ENCODE measurements at places on chromosomes 3 and 15. TPM values are rescaled to one million over a fixed set of nuclear protein-coding genes. Genes with fewer than 3 reads are reported as not detected.

GRCh38 chr3:34159613-34160420 lies 361.4 kb downstream of the PDCD6IP start:
- no peak overlapping the region for H3K4me3 ChIP-seq
- H3K27me3 ChIP-seq, result no peaks in the 10 kb centered on the region
- H3K27ac ChIP-seq, result no peak overlapping the region
- peaks cover 12% of the 10 kb centered on the region for H3K4me1 ChIP-seq

DNA sequence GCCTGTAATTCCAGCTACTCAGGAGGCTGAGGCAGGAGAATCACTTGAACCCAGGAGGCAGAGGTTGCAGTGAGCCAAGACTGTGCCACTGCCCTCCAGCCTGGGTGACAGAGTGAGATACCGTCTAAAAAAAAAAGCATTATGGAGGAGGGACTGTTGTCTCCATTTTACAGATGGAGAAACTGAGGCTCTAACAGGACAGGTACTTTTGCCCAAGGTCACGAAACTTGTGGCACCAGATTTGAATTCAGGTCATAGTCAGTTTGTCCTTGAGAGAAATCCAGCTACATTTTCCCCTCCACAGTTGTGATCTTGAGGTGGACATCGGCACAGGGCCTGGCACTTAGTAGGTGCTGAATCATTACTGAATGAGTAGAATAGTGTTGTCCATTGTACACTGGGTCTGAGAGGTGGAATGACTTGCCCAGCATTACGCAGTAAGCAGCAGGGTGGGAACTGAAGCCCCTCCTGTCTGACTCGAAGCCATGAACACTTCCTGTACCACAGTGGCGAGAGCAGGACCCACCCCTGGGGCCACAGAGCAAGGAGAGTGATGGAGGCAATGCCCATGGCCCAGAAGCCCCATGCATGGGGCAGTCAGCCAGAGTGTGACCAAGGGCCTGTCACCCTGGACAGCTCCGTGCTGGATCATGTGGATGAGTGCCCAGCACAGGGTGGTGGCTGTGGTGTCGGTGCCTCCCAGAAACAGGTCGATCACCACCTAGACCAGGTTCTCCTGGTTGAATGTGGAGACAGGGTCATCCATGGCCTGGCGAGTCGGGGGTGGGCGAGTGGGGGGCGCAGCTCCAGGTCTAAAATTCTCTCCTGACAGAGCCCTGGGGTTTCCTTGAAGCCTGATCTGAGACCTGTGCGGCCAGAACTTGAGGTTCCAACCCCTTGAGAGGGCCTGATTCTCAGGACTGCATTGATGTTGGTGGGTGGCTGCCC lies 20.4 kb upstream of the PARL start:
- H3K27me3 ChIP-seq, result peaks cover 13% of the 10 kb centered on the region
- no peak for DNase-seq
- no peak overlapping the region for H3K4me3 ChIP-seq
- no peaks in the 10 kb centered on the region for H3K4me1 ChIP-seq

GRCh38 chr15:35567392-35567791 lies 21.4 kb upstream of the DPH6 start:
- no peak overlapping the region for H3K27ac ChIP-seq
- no peak for DNase-seq
- no peak overlapping the region for H3K4me3 ChIP-seq
- peaks cover 2% of the 10 kb centered on the region for H3K36me3 ChIP-seq

The CPN2 gene
- not detected for total RNA-seq

DNA sequence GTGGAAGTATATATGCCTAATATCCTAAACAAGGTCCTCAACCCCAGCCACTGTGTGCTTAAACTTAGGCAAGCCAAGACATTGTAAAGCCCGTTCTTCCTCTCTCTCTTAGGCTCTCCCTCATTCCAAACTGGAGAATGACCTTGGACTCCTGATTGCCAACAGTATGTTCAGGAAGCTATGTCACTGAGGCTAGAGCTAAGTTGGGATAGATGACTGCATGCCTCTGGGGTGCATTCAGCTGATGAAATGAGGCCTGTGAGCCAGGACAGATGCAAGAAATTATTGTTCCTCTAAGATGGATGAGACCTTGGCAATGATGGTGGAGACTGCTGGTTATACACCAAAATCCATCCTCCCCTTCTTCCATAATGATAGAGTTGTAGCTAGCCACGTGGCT lies 27.9 kb upstream of the TBC1D21 start:
- no peak for DNase-seq
- H3K27ac ChIP-seq, result no peak overlapping the region
- no peaks in the 10 kb centered on the region for H3K36me3 ChIP-seq
- no peak overlapping the region for H3K4me3 ChIP-seq
- H3K4me1 ChIP-seq, result no peaks in the 10 kb centered on the region
- peaks cover 54% of the 10 kb centered on the region for H3K27me3 ChIP-seq

GRCh38 chr3:154690413-154690812 lies 260.4 kb upstream of the GPR149 start:
- no peaks in the 10 kb centered on the region for H3K4me1 ChIP-seq
- H3K27me3 ChIP-seq, result no peaks in the 10 kb centered on the region
- no peak overlapping the region for H3K4me3 ChIP-seq
- no peak for DNase-seq
- no peak overlapping the region for H3K27ac ChIP-seq
- H3K36me3 ChIP-seq, result no peaks in the 10 kb centered on the region

The AHSG gene
- not detected for total RNA-seq

DNA sequence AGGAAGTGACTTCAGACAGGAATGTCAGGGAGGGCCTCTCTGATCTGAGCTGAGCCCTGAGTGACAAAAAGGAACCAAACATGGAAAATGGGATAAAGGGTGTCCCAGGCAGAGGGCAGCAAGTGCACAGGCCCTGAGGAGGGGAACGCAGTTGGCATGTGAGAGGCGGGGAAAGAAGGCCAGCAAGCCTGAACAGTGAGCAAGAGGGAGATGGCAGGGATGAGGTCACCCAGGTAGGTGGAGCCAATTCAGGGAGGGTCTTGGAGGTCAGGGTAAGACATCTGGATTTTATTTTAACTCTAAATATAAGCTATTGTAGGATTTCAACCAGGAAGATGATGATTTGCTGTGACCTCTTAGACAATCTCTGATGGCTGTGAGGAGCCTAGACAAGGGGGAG lies 167.7 kb downstream of the LRTM1 start:
- H3K4me3 ChIP-seq, result no peak overlapping the region
- H3K27ac ChIP-seq, result no peak overlapping the region
- H3K4me1 ChIP-seq, result peaks cover 5% of the 10 kb centered on the region
- no peak for DNase-seq
- H3K27me3 ChIP-seq, result no peaks in the 10 kb centered on the region

GRCh38 chr15:51536965-51537574 lies 85.5 kb downstream of the DMXL2 start:
- no peaks in the 10 kb centered on the region for H3K4me1 ChIP-seq
- no peak overlapping the region for H3K4me3 ChIP-seq
- H3K27ac ChIP-seq, result no peak overlapping the region
- H3K27me3 ChIP-seq, result no peaks in the 10 kb centered on the region
- DNase-seq, result no peak

GRCh38 chr3:42099020-42099765 lies 8.0 kb downstream of the TRAK1 start:
- peaks cover 47% of the 10 kb centered on the region for H3K4me1 ChIP-seq
- peak overlapping the region; percentile 49 for H3K27ac ChIP-seq
- DNase-seq, result no peak
- no peaks in the 10 kb centered on the region for H3K36me3 ChIP-seq
- no peaks in the 10 kb centered on the region for H3K27me3 ChIP-seq

GRCh38 chr3:185740133-185740532 lies 84.7 kb downstream of the IGF2BP2 start:
- no peak overlapping the region for H3K27ac ChIP-seq
- no peaks in the 10 kb centered on the region for H3K36me3 ChIP-seq
- H3K4me1 ChIP-seq, result peaks cover 61% of the 10 kb centered on the region
- H3K27me3 ChIP-seq, result no peaks in the 10 kb centered on the region
- no peak overlapping the region for H3K4me3 ChIP-seq
- no peak for DNase-seq

DNA sequence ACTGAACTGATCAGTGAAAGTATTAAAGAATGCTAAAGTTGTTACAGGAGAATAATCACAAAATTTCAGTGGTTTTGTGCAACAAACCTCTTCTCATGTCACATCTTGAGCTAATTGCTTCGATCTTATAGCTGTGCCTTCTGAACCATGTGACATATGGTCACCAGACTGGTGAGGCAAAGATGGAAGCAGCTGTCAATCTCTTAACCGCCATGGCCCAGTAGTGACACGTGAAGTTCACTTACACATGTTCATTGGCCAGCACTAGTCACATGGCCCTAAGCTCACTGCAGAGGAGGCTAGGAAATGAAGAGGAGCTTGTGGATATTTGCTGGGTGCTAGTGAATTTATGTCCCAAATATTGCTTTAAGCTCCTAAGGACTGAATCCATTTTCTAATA lies 32.5 kb downstream of the BOC start:
- no peaks in the 10 kb centered on the region for H3K27me3 ChIP-seq
- peaks cover 70% of the 10 kb centered on the region for H3K4me1 ChIP-seq
- H3K27ac ChIP-seq, result no peak overlapping the region
- DNase-seq, result no peak
- peaks cover 5% of the 10 kb centered on the region for H3K36me3 ChIP-seq

DNA sequence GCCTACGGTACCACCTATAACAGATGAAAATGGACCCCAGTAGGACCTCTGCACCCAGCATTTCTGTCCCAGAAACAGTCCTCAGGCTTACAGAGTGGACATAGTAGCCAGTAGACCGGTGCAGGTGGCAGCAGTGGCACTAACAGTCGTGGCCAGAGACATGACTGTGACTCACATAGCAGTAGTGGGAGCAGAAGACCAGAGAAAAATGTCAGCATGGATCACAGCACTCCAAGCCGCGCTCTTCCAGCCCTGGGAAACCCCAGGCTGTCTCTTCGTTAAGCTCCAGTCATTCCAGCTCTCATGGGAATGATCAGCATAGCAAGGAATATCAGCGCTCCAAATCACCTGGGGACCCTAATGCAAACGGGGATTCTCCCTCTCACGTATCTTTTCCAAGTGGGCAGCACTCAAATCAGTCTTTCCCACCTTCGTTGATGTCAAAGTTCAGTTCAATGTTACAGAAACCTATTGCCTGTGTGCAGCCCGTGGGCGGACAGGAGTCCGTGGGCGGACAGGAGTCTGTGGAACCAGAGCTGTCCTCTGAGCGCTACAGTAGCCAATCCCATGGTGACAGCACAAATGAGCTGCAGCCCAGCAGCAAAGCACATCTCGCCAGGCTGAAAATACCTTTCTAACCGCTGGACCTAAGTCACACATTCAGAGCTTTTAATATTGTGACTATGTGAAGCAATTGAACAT lies 10.5 kb downstream of the BFSP2 start:
- H3K4me1 ChIP-seq, result peaks cover 59% of the 10 kb centered on the region
- H3K27me3 ChIP-seq, result no peaks in the 10 kb centered on the region
- no peak overlapping the region for H3K4me3 ChIP-seq

DNA sequence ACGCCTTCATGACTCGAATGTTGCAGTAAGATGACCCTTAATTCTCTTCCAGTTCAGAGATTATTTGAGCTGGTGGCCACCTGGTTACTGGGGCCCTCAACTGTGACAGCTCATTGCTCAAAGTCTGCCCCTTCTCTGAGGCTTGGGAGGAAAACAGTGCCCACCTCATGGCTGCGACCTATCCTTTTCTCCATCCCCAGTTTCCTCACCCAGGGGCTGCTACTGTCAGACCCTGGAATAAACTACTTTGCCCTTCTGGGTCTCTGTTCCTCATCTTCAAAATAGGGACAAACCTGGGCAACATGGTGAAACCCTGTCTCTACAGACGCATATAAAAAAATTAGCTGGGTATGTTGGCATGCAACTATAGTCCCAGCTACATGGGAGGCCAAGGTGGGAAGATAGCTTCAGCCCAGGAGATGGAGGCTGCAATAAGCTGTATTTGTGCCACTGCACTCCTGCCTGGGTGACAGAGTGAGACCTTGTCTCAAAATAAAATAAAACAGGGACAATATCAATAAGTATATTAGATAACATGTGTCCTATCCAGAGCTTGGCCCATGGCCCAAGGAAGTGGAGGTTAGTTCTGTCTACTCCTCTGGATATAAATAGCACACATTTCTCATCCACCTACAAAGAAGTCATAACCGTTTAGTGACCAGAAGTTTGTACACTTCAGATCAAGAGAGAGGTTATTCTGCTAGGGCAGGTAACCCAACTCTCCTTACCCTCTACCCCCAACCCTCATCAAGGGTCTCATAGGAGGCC lies 2.2 kb upstream of the RASL12 start:
- no peak for DNase-seq
- peaks cover 4% of the 10 kb centered on the region for H3K27me3 ChIP-seq
- H3K4me3 ChIP-seq, result no peak overlapping the region
- H3K36me3 ChIP-seq, result no peaks in the 10 kb centered on the region

The EBLN2 gene
- 5.1 TPM for total RNA-seq

DNA sequence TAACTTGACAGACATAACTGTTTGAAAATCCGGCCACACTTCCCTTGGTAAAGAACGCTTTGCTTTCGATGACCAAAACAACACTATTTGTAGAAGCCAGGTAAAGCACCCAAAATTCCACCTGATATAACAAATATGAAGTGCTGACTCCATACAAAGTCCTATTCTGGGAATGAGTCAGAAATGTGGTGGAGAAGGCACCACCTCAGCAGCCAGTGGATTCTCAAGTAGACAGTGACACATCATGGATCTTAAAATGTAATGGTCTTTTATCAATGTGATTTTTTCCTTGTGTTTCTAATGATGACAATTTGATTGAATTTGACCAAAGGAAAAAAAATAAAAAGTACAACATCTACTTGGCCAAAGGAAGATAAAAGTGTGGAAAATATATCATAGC lies 135.0 kb upstream of the WNT5A start:
- H3K4me1 ChIP-seq, result peaks cover 24% of the 10 kb centered on the region
- H3K36me3 ChIP-seq, result no peaks in the 10 kb centered on the region
- H3K27me3 ChIP-seq, result no peaks in the 10 kb centered on the region
- H3K27ac ChIP-seq, result no peak overlapping the region
- no peak overlapping the region for H3K4me3 ChIP-seq
- DNase-seq, result no peak

The TRIM71 gene
- not detected for total RNA-seq

The SH3GL3 gene
- not detected for total RNA-seq

- no peaks in the 10 kb centered on the region for H3K27me3 ChIP-seq
- H3K27ac ChIP-seq, result no peak overlapping the region
- no peak for DNase-seq
- H3K4me3 ChIP-seq, result no peak overlapping the region
- H3K36me3 ChIP-seq, result no peaks in the 10 kb centered on the region
These were observed 28.1 kb upstream of the VEPH1 start for GRCh38 chr3:157531301-157531660.

The TNK2 gene
- total RNA-seq, result 42.9 TPM

The GPR149 gene
- not detected for total RNA-seq

- no peak for DNase-seq
- H3K4me3 ChIP-seq, result no peak overlapping the region
- no peaks in the 10 kb centered on the region for H3K36me3 ChIP-seq
- no peak overlapping the region for H3K27ac ChIP-seq
These were observed 260.7 kb downstream of the THSD4 start for GRCh38 chr15:71375934-71376333.

The GJD2 gene
- total RNA-seq, result not detected
